NCI-H187 treated with DMSO at 0.1 percent for 48 hours (cell line): ENCODE measurements at places on chromosomes 6 and 20.

GRCh38 chr20:16258766-16259165, 314.5 kb downstream of the KIF16B start:
- no peak for DNase-seq

- no peak for DNase-seq
Measured at GRCh38 chr6:26034905-26035304, 52.3 kb upstream of the HFE start.

GRCh38 chr6:96923871-96924493, 546 bp upstream of the KLHL32 start:
- peak; percentile 62 for DNase-seq

DNA sequence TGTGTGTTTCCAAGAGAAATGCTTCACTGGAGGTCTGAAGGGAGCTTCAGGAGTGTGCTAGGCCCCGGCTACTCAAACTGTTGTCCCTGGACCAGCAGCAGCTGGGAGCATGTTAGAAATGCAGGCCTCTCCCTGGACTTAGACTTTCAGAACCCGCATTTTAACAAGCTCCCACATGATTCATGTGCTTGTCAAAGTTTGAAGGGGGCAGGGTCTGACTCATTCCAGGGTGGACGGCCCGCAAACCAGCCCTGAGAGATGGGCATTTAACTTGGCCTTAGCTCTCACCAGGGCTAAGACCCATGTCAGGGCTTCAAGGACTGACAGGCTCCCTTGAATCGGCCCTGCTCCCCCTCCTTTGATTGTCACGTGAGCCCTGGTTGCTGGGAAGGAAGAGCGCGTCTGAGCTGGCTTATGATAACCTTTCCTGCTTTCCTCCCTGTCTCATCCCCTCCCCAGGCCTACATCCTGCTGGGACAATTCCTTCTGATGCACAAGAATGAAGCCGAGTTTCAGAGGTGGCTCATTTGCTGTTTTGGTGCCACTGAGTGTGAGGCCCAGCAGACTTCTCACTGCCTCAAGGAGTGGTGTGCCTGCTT, 35.5 kb downstream of the BANF2 start:
- DNase-seq = no peak

DNA sequence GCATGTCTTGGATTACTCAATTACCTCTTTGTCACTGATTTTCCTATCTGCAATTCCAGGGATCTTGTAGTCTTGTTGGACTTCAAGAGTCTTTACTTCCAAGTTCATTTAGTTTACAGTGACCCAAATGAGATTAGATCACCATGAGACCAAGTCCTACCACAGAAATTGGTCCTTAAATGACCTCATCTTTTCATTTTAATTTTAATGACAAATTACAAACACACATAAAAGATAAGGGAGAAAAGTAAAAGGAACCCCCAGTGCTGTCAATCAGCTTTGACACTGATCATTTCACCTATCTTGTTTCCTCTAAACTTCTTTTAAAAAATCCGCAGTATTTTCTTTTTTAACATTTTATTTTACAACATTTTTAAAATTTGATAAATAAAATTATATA, 54.9 kb upstream of the FYN start:
- no peak for DNase-seq

- no peak for DNase-seq
Measured at GRCh38 chr6:39657355-39658135, 67.7 kb downstream of the KIF6 start.

- no peak for DNase-seq
Measured at GRCh38 chr6:93048381-93048780, 371.0 kb downstream of the EPHA7 start.

- no peak for DNase-seq
Measured at GRCh38 chr20:21125072-21125848, 622 bp upstream of the KIZ start.

DNA sequence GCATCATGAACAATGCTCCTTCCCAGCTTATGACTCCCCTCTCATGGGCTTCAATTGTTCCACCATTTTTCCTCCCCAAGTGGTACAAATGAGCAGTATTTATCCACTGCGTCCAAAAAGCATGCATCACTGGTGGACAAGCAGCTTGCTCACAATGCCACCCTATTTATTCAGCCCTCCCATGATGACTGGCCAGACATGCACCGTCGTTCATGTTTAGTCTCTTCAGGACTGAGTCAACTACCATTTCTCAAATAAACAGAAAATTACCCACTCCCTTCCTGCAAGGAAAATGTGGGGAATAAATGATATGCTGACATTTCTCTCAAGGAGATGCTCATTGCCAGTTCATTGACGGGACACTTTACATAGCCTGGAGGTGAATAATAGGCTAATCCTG, 300.4 kb downstream of the C6orf118 start:
- no peak for DNase-seq

- no peak for DNase-seq
Measured at GRCh38 chr20:57375652-57376230, 15.5 kb upstream of the RBM38 start.

DNA sequence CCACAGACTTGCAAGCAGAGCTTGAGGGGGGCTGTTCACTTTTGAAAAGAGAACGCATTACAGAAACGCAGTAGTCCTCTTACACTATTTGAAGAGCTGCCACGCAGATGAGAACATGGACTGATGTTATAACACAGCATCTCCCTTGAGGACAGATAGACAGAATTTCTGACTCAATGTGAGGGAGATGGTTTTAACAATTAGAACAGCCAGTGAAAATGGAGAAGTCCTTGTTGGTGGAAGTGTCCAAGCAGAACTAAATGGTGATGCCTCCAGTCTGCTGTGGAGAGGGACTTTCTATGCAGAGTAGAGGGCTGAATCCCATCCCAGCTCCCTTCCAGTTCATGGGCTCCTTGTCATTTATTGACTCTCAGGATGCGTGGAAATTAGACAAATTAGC, 100.0 kb downstream of the RREB1 start:
- no peak for DNase-seq

DNA sequence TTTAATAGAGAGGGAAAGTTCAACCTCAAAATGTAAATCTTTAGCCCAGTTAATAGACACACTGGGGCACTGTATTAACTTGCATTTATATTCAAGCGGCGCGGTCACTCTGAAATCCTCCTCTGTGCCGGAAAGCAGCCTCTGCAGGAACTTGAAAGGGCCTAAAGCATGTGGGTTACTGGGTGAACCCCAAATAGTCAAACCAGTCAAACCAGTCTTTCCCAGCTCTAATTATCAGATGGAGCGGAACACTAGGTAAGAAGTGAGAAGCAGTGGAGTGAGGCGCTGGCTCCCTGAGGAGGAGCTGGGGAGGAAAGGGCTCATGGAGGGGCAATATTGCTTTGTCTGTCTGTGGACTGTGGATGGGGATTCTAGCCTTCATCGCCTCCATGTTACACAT, 531.3 kb downstream of the QKI start:
- DNase-seq = no peak

DNA sequence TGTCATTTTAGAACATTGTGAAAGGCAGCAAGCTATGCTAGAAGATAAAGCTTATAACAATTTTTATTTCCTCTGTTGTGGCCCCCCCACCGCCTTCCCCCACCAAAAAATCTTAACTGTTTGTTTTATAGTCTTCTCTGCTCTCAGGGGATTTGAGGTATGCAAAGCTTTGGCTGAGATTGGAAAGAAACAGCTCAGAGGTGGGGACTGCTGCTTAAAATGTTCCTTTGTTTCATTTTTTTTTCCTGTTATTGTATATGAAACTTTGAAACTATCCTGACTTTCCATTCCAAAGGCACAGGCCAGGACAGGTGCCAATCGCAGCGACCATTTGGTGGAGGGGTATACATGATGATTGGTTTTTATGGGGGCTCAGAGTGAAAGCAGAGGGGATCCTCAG, 114.7 kb upstream of the PHACTR1 start:
- no peak for DNase-seq

DNA sequence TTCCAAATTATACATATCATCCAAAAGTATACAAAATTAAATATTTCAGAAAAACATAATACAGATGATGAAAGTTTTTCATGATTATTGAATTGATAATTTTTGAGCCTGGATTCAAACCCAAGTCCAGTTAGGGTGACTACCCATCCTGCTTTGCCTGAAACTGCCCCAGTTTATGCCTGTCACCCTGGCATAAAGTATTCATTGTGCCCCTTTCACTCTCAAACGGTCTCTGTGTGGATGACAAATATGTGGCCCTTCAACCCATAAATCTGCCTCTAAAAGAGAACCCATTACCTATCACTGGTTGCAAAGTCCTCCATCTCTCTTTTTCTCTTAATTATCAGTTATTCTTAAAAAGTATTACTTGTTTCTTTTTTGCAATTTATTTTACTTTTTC, 553.7 kb upstream of the JARID2 start:
- DNase-seq = no peak

DNA sequence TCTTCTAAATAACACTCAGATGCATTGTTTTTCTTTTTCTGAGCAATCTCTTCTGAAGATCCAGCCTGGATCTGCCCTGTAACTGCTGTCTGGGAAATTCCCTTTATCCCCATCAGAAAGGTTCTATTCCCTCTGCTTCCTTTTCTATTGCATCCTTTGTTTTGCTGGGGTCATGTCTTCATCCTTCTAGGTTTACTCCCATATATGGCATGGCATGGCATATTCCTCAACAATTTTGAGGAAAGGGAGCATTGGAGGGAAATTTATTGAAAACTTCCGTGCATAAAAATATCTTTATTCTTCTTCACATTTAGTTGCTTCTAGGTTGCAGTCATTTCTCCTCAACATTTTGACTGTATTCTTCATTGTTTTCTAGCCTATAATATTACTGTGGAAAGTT, 47.2 kb downstream of the ADGRF1 start:
- no peak for DNase-seq

DNA sequence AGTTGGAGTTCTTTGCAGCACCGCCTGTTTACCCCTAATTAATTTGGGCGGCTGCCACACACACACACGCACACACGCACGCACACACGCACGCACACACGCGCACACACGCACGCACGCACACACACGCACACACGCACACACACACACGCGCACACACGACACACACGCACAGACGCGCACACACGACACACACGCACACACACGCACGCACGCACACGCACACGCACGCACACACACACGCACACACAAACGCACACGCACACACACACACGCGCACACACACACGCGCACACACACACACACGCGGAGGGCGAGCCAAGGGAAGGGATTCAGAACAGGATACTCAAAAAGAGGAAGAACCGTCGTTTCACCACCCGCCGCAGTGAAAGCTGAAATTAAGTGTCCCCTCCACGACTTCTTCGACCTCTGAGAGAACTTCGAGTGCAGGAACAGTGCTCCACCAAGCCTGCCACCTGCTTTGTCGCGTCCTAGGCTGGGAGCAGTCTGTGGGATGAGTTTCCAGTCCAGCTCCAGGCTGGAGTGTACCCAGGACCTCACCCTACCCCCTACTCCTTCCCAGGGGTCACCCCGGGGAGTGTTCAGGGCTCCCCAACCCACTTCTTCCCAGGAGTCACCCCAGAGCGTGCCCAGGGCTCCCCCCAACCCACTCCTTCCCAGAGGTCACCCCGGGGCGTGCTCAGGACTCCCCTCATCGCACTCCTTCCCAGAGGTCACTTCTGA, 1.1 kb downstream of the RNASET2 start:
- no peak for DNase-seq

- no peak for DNase-seq
Measured at GRCh38 chr20:63856098-63856511, 5.2 kb upstream of the ABHD16B start.

DNA sequence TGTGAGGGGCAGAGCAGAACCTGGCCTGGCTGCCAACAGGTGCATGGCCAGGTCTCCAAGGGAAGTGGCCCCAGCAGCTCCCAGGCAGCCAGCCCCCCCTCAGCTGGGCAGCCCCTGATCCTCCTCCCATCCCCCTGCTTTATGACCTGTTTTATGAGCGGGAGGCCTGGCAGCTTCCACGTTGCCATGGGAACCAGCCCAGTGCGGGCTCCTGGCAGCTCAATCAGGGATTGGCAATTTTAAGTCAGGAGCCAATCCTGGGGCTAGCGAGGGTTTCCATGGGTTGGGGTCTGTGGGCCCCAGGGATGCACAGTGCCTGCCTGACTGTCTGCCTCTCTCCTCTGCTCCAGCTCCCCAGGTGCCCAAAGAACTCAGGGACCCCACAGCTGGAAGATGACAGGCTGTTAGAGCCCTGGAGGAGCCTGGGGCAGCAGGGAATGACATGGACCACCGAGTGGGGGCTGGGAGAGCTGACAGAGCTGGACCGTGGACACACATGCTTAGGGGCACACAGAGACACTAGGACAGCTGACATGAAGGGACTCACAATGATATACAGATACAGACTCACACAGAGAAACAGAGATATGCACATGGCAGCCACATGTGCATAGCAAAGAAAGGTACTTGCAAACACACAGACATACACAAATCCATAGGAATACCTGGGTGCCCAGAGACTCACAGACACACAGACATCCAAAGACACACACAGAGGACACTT, 56.5 kb upstream of the SIRPA start:
- DNase-seq = no peak

DNA sequence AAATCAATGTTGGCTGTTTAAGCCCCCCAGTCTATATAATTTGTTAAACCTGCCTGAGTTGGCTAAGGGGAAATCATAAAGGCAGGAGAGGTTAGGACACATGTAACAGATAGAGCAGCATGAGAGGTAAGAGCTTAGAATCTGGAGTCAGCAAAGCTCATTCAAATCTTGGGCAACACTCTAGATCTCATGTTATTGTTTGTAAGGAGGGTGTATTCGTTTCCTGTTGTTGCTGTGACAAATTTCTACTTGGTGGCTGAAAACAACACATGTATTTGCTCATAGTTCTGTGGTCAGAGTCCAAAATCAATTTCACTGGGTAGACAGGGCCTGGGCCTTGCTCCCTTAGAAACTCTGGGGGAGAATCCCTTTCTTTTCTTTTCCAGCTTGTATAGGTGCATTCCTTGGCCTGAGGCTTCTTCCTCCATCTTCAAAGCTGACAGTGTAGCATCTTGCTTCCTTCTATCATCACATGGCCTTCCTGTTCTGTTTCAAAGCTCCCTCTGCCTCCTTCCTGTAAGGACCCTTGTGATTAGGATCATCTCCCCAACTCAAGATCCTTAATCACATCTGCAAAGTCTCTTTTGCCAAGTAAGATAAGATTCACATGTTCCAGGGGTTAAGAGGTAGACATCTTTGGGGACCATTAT, 4.4 kb downstream of the LY86 start:
- DNase-seq = no peak

DNA sequence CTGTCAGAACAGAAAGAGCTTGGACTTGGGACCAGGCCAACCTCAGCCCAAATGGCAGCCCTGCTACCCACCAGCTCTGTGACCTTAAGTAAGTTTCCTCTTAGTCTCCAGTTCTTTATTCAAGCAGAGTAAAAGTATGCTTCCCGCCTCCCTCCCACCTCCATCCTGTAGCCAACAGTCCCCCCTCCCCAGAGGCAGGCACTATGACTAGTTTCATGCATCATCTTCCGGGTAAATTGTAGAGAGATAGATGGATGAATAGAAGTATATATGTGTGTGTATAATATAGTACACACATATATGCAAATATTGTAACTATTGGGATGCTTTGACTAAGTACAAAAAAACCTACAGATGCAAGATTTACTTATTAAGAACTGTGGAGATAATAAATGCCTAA, 39.5 kb upstream of the B4GALT5 start:
- no peak for DNase-seq

GRCh38 chr20:32790751-32791057, 28.5 kb downstream of the DNMT3B start:
- no peak for DNase-seq
